Activated CD8-positive, alpha-beta memory T cell treated with anti-CD3 and anti-CD28 coated beads, Interleukin-2, amount 10 ng/mL, durations not matched to agents 7 days and 5 days (primary cell): ENCODE measurements at places on chromosomes 12 and 14. TPM values are rescaled to one million over a fixed set of nuclear protein-coding genes. Genes with fewer than 3 reads are reported as not detected.

GLIPR1 gene
- 74.8 TPM for total RNA-seq

CLEC4D gene
- total RNA-seq: not detected

RAP1B gene
- total RNA-seq: 252 TPM

FIGNL2 gene
- total RNA-seq: 0.40 TPM

- peaks cover 33% of the 10 kb centered on the region for H3K27me3 ChIP-seq
- DNase-seq: no peak
- H3K4me3 ChIP-seq: peak overlapping the region; percentile 77
- H3K27ac ChIP-seq: peak overlapping the region; percentile 80
- peaks cover 36% of the 10 kb centered on the region for H3K4me1 ChIP-seq
Observed at GRCh38 chr14:22887260-22887989, 4.4 kb downstream of the REM2 start.

GRCh38 chr14:71557351-71557750 lies 374.9 kb upstream of the RGS6 start:
- DNase-seq: no peak
- H3K27ac ChIP-seq: no peak overlapping the region
- H3K4me1 ChIP-seq: peaks cover 42% of the 10 kb centered on the region
- no peaks in the 10 kb centered on the region for H3K27me3 ChIP-seq
- peaks cover 5% of the 10 kb centered on the region for H3K36me3 ChIP-seq

DNA sequence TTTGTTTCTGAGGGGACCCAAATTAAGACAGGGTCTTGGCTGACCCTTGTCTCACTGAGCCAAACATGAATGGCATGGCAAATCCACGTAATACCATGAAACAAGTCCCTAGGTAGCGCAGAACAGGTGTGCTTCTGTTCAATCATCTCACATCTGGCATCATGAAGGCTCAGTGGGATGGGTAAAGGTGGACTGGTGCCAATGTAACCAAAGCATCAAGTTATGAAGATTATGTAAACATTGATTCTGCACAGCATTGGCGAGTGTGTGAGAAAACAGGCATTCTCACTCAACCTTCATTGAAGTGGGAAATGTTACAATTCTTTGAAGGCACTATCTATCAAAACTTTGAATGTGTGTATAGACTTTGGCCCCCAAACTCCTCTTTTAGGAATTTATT lies 41.9 kb downstream of the PTGER2 start:
- H3K27ac ChIP-seq: no peak overlapping the region
- no peak overlapping the region for H3K4me3 ChIP-seq
- peaks cover 7% of the 10 kb centered on the region for H3K27me3 ChIP-seq

GRCh38 chr12:123354600-123354999 lies 10.0 kb downstream of the SBNO1 start:
- peaks cover 33% of the 10 kb centered on the region for H3K4me1 ChIP-seq
- no peak for DNase-seq
- no peak overlapping the region for H3K4me3 ChIP-seq
- H3K27me3 ChIP-seq: no peaks in the 10 kb centered on the region
- no peak overlapping the region for H3K27ac ChIP-seq

DNA sequence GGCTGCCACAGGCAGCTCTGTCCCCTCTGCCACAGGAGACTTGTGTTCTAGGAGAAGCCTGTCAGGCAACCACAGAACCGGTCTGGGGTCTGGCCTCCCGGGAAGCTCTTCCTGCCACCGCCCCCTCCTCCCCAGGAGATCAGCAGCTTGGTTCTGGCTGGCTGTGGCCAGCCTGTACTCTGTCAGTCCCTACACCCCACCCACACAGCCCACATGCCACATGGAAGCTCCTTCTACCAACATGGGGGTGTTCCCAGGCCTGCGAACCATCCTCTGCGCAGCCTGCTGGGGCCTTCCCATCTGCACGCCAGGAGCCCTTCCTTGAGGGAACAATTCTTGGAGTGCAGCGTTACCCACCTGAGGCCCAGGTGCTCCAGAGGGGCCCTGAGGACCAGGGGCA lies 16.8 kb downstream of the TMEM106C start:
- no peaks in the 10 kb centered on the region for H3K4me1 ChIP-seq
- H3K27me3 ChIP-seq: peaks cover 17% of the 10 kb centered on the region
- no peak overlapping the region for H3K4me3 ChIP-seq
- DNase-seq: no peak
- no peak overlapping the region for H3K27ac ChIP-seq

DNA sequence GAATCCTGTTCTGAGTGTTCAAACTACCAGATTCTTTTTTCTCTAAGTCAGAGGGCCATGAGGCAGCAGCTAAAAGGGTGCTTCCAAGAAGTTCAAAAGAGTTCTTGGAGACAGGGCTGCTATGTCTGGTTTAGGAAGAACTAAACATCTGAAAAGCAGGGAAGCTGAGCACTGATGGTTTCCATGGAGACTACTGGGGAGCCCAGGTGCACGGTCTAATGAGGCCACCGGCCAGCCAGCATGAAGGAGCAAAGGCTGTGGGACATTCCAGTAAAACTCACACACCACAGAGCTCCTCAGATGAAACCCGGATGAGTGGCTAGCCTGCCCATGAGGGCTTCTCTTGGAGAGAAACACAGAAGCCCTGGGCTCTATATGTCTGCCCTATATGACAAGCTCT lies 97.3 kb downstream of the KCNK10 start:
- H3K27me3 ChIP-seq: peaks cover 14% of the 10 kb centered on the region
- no peak overlapping the region for H3K27ac ChIP-seq
- peaks cover 13% of the 10 kb centered on the region for H3K4me1 ChIP-seq
- H3K36me3 ChIP-seq: peaks cover 3% of the 10 kb centered on the region
- no peak for DNase-seq
- H3K4me3 ChIP-seq: no peak overlapping the region

- peaks cover 10% of the 10 kb centered on the region for H3K36me3 ChIP-seq
- H3K27me3 ChIP-seq: no peaks in the 10 kb centered on the region
- DNase-seq: no peak
- no peak overlapping the region for H3K4me3 ChIP-seq
- no peak overlapping the region for H3K27ac ChIP-seq
Observed at GRCh38 chr12:89783359-89784060, 74.9 kb upstream of the ATP2B1 start.

GRCh38 chr14:92105893-92106142 lies 564 bp downstream of the ATXN3 start:
- H3K4me3 ChIP-seq: peak overlapping the region; percentile 91
- peak; percentile 48 for DNase-seq
- H3K27me3 ChIP-seq: no peaks in the 10 kb centered on the region
- H3K4me1 ChIP-seq: peaks cover 36% of the 10 kb centered on the region
- H3K27ac ChIP-seq: peak overlapping the region; percentile 89
- no peaks in the 10 kb centered on the region for H3K36me3 ChIP-seq

DNA sequence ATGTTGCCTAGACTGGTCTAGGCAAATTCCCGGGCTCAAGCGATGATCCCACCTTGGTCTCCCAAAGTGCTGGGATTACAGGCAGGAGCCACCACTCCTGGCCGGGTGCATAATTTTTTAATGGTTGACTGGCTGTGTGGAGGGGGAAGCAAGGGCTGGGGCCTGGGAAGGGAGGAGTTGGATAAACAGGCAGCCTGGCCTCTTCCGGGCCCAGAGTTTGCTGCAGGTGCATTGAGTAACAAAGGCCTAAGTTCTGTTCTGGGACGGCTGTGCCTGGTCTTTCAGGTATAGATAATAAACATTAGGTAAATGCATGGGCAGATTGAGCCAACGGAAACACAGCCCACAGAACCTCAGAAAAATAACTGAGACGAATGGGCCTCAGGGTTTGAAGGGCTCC lies 191.3 kb upstream of the TBX3 start:
- DNase-seq: no peak
- no peak overlapping the region for H3K4me3 ChIP-seq
- H3K36me3 ChIP-seq: no peaks in the 10 kb centered on the region

- H3K27me3 ChIP-seq: no peaks in the 10 kb centered on the region
- no peak overlapping the region for H3K4me3 ChIP-seq
- no peak for DNase-seq
Observed at GRCh38 chr14:85663256-85663655, 133.3 kb downstream of the FLRT2 start.

- DNase-seq: no peak
- peaks cover 4% of the 10 kb centered on the region for H3K36me3 ChIP-seq
- H3K27ac ChIP-seq: no peak overlapping the region
- H3K27me3 ChIP-seq: no peaks in the 10 kb centered on the region
- H3K4me1 ChIP-seq: peaks cover 11% of the 10 kb centered on the region
- H3K4me3 ChIP-seq: no peak overlapping the region
Observed at GRCh38 chr12:88309546-88309945, 167.4 kb downstream of the TMTC3 start.

DNA sequence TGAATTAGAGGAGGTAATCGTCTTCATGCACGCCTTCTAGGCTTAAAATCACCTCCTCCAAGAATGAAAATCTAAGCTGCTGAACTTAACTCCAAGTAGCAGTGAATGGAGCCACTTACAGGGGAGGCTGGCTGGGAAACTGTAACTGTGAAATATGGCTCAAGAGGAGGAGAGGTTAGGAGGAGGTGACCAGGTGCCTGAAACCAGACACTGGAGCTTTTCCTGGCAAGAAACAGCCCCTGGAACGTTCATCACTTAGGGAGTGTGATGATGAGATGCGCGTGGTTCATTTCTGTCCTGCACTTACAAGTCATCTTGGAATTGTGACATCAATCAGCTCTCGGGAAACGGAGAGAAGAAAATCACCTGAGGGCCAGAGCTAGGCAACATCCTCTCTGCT lies 62.3 kb upstream of the TMEM132C start:
- no peaks in the 10 kb centered on the region for H3K27me3 ChIP-seq
- H3K4me1 ChIP-seq: no peaks in the 10 kb centered on the region
- no peak overlapping the region for H3K4me3 ChIP-seq
- H3K36me3 ChIP-seq: no peaks in the 10 kb centered on the region
